AG09319 (cell line): ENCODE measurements at places on chromosomes 7 and 10.

- no peak for DNase-seq
These were observed 26.7 kb downstream of the IQCE start for GRCh38 chr7:2585446-2585845.

GRCh38 chr10:14325325-14325955, 5.3 kb downstream of the FRMD4A start:
- no peak for DNase-seq

- DNase-seq, result no peak
These were observed 67.1 kb downstream of the IKZF1 start for GRCh38 chr7:50371551-50372021.

- no peak for DNase-seq
These were observed 99.4 kb downstream of the ZMIZ1 start for GRCh38 chr10:79168210-79168609.

GRCh38 chr7:112510001-112510742, 29.4 kb downstream of the LSMEM1 start:
- DNase-seq, result no peak

DNA sequence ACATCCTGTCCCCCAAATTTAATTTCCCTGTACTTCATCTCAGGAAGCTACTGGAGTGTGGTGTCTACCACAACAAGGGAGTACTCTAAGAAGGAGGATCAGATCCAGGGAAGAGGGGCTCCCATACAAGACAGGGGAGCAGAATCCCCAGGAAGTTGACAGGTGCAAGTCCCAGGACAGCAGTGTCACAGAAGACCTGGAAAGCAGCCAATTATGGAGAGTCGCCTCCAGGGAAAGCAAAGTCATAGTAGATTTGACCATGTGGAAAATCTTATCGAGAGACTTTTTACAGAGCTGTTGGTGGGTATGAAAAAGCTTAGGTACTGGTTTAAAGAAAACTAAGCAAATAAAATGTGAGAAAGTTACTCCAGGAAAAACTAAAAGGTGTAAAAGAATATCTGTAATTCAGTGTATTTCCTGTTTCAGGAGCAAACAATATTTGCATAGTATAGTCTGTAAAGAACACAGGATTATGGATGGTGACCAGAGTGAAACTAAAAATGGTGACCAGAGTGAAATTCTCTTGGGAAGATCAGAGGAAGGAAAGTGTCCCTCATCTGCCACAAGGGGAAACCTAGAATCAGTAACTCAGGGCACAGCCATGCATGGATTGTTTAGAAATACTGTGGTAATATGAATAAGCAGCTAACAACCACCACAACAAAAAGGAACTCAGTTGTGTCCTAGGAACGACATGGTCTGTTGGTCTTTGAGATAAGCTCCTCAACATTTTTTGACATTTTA, 44.5 kb downstream of the LANCL2 start:
- no peak for DNase-seq

DNA sequence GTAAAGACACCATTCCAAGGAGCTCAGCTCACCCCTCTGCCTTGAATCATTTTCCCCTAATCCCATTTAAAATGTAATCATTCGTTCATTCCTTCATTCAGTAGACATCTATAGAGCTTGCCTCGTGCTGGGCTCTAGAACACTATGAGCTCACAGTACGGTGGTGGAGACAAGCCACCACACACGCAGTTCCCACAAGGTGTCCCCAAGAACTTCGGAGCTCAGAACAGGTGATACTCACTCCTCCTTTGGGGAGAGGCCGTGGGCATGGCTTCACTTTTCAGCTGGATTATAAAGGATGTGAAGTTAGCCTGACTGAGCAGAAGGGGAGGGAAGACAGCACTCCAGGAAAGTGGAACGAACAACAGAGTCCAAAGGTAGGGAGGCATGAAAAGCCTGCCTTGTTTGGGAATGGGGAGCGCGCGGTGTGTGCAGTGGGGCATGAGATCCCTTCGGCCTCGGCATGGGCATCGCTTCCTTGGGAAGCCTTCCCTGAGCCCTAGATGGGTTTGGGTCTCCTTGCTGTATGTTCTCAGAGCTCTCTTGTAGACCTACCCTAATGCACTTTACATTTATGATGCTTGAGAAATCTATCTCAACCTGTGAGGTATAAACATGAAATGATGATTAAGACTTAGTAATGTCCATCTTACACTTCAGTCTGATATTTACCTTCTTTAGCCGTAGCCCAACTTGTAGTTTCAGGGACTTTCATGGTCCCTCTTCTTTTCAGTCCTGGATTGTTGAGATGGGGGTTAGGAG, 809 bp upstream of the OGA start:
- DNase-seq, result no peak

DNA sequence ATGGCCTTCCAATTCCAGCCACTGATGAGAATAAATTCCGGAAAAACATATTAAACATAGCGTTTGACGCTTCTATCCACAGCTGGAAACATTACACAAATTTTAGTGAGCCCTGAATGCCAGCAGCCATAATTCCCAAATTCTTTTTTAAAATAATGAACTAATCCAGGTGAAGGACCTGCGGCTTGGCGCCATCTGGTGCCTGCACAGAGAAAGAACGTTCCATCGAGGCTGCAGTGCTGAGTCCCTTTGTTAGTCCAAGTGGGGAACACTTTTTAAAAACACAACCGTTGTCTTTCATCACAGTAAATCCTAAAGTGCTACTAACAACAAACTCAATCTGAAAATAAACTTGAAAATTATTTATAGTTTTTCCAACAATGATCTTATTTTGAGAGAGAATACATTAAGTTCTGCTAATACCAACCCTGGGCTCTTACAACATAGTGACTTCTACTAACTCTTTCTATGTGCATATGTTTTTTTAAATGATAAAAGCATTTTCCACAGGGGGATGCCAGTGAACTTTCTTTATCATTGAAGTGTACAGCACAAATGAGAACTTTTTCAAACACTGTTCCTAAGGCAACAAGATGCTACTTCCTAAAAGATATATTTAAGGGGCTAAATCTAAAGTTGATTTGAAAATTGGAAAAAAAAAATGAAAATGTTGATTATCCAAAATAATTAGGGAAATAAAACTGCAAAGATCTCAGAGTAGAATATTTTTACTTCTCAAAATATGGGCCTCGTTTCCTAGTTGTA, 166.9 kb upstream of the RNF32 start:
- no peak for DNase-seq
